Colonic mucosa (tissue), 4 donors: ENCODE measurements at places on chromosomes 13 and 19. TPM values are rescaled to one million over a fixed set of nuclear protein-coding genes. Genes with fewer than 3 reads are reported as not detected.

DNA sequence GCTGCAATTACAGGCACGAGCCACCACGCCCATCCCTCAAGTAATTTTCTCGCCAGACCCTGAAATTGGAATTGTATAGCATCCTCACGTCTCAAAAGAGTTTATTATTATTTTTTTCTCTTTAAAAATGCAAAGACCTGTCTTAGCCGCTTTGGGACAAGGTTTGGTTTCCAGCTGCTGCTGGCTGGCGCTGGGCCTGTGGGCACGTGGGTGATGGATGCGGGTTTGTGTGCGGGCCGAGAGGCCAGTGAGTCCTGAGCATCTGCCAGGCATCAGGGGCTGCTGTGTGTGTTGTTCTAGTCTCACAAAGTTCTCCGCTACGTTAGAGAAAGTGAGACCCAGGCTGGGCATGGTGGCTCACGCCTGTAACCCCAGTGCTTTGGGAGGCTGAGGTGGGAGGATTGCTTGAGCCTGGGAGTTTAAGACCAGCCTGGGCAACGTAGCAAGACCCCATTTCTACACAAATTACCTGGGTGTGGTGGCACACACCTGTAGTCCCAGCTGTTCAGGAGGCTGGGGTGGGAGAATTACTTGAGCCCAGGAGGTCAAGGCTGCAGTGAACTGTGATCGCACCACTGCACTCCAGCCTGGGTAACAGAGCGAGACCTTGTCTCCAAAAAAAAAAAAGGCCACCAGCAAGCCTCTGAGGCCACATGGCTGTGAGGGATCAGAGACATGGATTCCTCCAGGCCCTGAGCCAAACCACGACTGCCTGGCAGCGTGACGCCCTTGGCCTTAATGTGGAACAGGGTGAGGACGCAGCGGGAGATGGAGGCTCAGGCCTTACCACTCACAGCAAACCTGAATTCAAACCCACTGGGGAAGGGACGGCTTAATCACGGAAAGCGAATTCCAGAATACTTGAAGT is 4.7 kb upstream of the TMPRSS9 start:
- H3K4me3 ChIP-seq: no peak overlapping the region
- H3K4me1 ChIP-seq: no peaks in the 10 kb centered on the region
- peaks cover 11% of the 10 kb centered on the region for H3K27me3 ChIP-seq
- DNase-seq: no peak

DNA sequence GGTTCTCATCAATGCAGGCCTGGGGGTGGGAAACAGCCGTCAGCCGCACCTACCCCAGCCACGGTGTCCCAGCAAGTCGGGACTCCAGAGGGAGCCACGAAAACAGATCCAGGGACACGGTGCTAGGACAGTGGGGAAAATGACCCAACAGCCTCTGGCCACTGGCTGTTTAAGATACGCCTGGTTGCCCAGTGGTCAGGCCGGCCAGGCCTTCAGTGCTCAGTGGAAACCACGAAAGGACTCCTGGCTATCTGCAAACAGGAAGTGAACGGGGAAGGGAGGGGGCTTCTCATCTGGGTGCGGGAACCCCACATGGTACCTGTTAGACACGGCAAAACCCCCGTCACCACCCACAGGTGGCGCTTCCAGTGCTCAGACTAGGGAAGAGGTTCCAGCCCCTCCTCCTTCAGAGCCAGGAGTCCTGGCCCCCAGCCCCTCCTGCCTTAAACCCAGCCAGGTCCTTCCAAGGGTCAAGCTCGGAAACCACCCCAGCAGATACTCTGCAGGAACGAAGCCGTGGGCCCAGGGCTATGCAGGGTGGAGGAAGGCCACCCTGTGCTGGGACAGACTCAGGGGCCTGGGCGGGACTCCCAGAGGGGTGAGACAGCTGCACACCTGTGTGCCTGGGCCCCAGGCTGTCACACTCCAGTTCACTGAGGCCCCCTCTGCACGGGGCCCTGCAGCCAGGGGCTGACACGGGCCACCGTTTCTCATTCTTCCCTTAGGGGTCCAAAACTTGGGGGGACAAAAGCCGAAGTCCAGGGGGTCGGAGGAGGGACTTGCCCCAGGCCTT is 4.5 kb downstream of the PPP1R12C start:
- no peaks in the 10 kb centered on the region for H3K27me3 ChIP-seq
- no peaks in the 10 kb centered on the region for H3K36me3 ChIP-seq
- no peak for DNase-seq
- H3K4me3 ChIP-seq: no peak overlapping the region

DNA sequence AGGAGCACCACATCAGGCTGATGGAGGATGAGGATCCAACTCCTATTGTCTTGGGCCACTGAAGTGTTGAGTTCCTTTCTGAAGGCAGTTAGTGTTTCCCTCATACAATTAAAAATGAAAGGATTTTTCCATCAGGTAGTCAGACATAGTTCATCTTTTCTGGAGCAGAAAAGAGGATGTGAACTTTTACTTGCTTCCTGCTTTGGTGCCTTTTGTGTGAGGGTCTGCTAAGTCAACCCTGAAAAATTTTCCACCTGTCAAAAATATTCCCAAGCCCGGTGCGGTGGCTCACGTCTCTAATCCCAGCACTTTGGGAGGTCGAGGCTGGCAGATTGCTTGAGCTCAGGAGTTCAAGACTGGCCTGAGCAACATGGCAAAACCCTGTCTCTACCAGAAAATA is 43.9 kb downstream of the RGCC start:
- H3K4me1 ChIP-seq: no peaks in the 10 kb centered on the region
- DNase-seq: no peak
- no peaks in the 10 kb centered on the region for H3K27me3 ChIP-seq
- no peak overlapping the region for H3K27ac ChIP-seq
- H3K4me3 ChIP-seq: no peak overlapping the region

PRSS57 gene
- not detected for total RNA-seq

DNA sequence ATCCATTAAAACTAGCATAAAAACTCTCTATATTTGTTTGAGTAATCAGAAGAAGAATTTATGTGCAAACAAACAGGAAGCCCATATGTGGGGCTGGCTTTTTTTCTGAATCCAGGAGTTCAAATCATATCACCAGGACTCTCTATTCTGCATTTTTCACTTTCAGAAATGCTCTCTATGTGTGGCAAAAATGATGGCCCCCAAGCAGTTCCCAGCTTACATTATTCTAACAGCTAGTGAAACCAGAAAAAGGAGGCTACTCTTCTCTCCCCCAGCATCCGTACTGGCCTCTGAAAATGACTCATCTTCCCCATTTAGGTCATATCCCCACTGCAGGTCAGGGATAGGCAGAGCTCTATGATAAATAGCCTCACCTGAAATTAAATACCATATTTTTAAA is 20.4 kb downstream of the RBM26 start:
- H3K4me1 ChIP-seq: peaks cover 8% of the 10 kb centered on the region
- no peaks in the 10 kb centered on the region for H3K27me3 ChIP-seq
- DNase-seq: no peak

CGB1 gene
- not detected for total RNA-seq

- no peak overlapping the region for H3K27ac ChIP-seq
- H3K36me3 ChIP-seq: no peaks in the 10 kb centered on the region
- no peaks in the 10 kb centered on the region for H3K4me1 ChIP-seq
- no peak overlapping the region for H3K4me3 ChIP-seq
These were observed 158.9 kb downstream of the ZIC5 start for GRCh38 chr13:99812625-99813024.
